Stimulated activated CD8-positive, alpha-beta memory T cell treated with anti-CD3 and anti-CD28 coated beads, Interleukin-7, amount 100 ng/mL, for 1 hour (primary cell): ENCODE measurements at places on chromosomes 6 and 20.

- DNase-seq, result no peak
These were observed 22.6 kb downstream of the VSTM2L start for GRCh38 chr20:37925265-37926165.

DNA sequence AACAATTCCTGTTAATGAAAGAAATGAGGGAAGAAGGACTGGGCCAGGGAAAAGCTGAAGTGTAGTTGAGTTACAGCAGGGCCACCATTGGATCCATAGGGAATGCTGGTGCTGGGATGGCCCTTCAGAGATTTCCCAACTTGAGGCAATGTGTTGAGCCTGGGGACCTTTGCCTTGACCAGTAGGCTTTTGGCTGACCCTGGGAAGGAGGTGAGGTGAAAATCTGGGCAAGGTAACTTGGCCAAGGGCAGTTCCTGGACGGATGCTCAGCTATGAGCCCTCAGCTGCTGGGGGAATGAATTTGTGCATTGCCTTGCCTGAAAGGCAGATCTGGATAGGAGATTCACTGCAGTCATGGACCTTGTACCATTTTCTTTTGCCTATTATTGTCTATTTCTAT is 20.4 kb downstream of the UTRN start:
- no peak for DNase-seq

GRCh38 chr6:20565342-20565741 is 31.1 kb downstream of the CDKAL1 start:
- DNase-seq, result no peak

GRCh38 chr6:166474721-166475565 is 92.2 kb upstream of the MPC1 start:
- DNase-seq, result no peak

DNA sequence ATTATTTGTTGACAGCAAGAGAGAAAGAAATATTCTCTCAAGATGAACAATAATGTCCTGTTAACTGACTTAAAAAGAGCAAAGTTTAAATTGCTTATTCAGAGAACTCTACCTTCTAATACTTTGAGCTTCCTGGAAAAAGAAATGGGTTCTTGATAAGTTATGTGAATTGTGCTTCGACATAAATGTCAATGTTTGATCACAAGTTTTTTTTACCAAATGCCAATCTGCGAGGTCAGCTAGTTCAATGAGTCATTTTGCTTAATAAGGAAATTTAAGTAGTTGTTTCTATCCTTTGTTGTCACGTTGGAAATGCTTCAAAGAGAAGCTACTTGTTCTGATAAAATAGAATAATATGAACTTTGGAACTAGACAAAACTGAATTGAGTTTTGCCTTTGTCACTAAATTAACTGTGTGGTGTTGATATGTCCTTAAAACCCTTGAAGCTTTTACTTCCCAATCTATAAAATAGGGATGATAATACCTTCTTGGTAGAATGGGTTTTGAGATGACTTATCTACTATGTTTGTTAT is 642.1 kb upstream of the FLRT3 start:
- no peak for DNase-seq

- no peak for DNase-seq
These were observed 111.2 kb upstream of the PTPN1 start for GRCh38 chr20:50398821-50399554.

GRCh38 chr6:133921249-133921859 is 31.7 kb upstream of the TBPL1 start:
- DNase-seq, result peak; percentile 40
